ENCODE measurements at places on chromosomes 7 and 10. TPM values are rescaled to one million over a fixed set of nuclear protein-coding genes. Genes with fewer than 3 reads are reported as not detected.

GRCh38 chr10:124708922-124709520, 35.2 kb downstream of the FAM53B start:
- no peaks in the 10 kb centered on the region for H3K36me3 ChIP-seq
- DNase-seq = peak; percentile 44
- no peaks in the 10 kb centered on the region for H3K27me3 ChIP-seq
- H3K27ac ChIP-seq = no peak overlapping the region

GRCh38 chr10:99977916-99978315, 31.8 kb downstream of the DNMBP start:
- H3K36me3 ChIP-seq = no peaks in the 10 kb centered on the region
- H3K27ac ChIP-seq = peak overlapping the region; percentile 84
- H3K27me3 ChIP-seq = no peaks in the 10 kb centered on the region
- no peak overlapping the region for H3K4me3 ChIP-seq
- peak; percentile 29 for DNase-seq
- peaks cover 65% of the 10 kb centered on the region for H3K4me1 ChIP-seq

Gene ARMC3
- total RNA-seq = not detected

GRCh38 chr10:71124921-71125748, 87.2 kb upstream of the UNC5B start:
- no peak for DNase-seq
- H3K4me3 ChIP-seq = no peak overlapping the region
- H3K27ac ChIP-seq = no peak overlapping the region
- H3K27me3 ChIP-seq = no peaks in the 10 kb centered on the region
- peaks cover 14% of the 10 kb centered on the region for H3K4me1 ChIP-seq
- H3K36me3 ChIP-seq = no peaks in the 10 kb centered on the region

GRCh38 chr10:120607016-120607709, 150.1 kb downstream of the PLPP4 start:
- H3K4me3 ChIP-seq = no peak overlapping the region
- H3K27me3 ChIP-seq = no peaks in the 10 kb centered on the region
- no peaks in the 10 kb centered on the region for H3K36me3 ChIP-seq
- DNase-seq = no peak

DNA sequence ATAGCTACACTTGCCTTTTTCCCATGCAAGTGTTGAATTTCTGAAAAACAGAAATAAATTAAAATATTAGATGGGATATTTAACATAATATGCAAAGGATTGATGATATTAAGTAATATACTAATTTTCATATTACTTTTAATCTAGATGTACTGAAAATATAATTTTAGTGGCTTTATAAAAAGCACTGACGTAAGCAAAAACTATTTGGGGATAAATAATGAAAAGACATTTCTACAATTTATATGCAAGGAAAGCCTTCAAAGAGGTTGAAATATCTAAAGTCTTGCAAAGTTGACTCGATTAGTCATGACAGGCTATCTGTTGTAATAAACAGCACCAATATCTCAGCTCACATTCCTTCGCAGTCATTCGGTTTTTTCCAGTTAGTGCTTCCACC, 94.9 kb upstream of the ABCB5 start:
- no peak for DNase-seq
- H3K4me3 ChIP-seq = no peak overlapping the region
- peaks cover 3% of the 10 kb centered on the region for H3K27me3 ChIP-seq
- H3K27ac ChIP-seq = no peak overlapping the region
- H3K36me3 ChIP-seq = no peaks in the 10 kb centered on the region

Gene ARPC1A
- total RNA-seq = 167 TPM

- no peak overlapping the region for H3K27ac ChIP-seq
- peaks cover 4% of the 10 kb centered on the region for H3K4me1 ChIP-seq
- DNase-seq = no peak
These were observed 17.5 kb downstream of the GBF1 start for GRCh38 chr10:102262744-102263370.

- no peaks in the 10 kb centered on the region for H3K27me3 ChIP-seq
- H3K4me1 ChIP-seq = no peaks in the 10 kb centered on the region
- H3K27ac ChIP-seq = no peak overlapping the region
- no peaks in the 10 kb centered on the region for H3K36me3 ChIP-seq
- no peak overlapping the region for H3K4me3 ChIP-seq
These were observed 28.8 kb upstream of the DNAH11 start for GRCh38 chr7:21514062-21514461.

DNA sequence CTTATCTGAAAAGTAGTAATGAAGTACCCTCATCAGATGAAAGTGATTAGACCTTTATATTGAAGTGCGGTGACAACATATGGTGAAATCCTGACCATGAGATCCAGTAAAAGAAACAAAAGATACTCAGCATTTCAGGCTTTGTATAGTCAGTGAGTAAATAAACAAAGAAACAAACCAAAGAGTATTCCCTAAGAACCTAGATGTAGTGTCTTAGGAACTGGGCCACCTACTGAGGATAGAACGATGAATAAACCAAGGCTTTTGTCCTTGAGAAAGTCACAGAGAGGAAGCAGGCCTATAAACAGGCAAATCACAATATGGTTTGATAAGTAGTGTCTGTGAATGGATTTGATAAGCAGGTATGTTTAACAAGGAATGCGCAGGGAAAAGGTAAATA, 46.2 kb downstream of the ZNF277 start:
- H3K36me3 ChIP-seq = no peaks in the 10 kb centered on the region
- no peak overlapping the region for H3K27ac ChIP-seq
- no peaks in the 10 kb centered on the region for H3K27me3 ChIP-seq
- no peaks in the 10 kb centered on the region for H3K4me1 ChIP-seq
- DNase-seq = no peak

Gene IGF2BP3
- total RNA-seq = 75.3 TPM

- H3K27ac ChIP-seq = no peak overlapping the region
- no peaks in the 10 kb centered on the region for H3K4me1 ChIP-seq
- no peaks in the 10 kb centered on the region for H3K36me3 ChIP-seq
- no peak overlapping the region for H3K4me3 ChIP-seq
These were observed 37.8 kb downstream of the AOAH start for GRCh38 chr7:36686499-36686898.

GRCh38 chr10:97445357-97445721, 467 bp downstream of the EXOSC1 start:
- DNase-seq = no peak
- no peaks in the 10 kb centered on the region for H3K27me3 ChIP-seq

- no peaks in the 10 kb centered on the region for H3K4me1 ChIP-seq
- no peaks in the 10 kb centered on the region for H3K36me3 ChIP-seq
- H3K27ac ChIP-seq = no peak overlapping the region
- no peaks in the 10 kb centered on the region for H3K27me3 ChIP-seq
- H3K4me3 ChIP-seq = no peak overlapping the region
- DNase-seq = no peak
These were observed 105.6 kb upstream of the NRBF2 start for GRCh38 chr10:63027531-63027930.

Gene C10orf71
- not detected for total RNA-seq

DNA sequence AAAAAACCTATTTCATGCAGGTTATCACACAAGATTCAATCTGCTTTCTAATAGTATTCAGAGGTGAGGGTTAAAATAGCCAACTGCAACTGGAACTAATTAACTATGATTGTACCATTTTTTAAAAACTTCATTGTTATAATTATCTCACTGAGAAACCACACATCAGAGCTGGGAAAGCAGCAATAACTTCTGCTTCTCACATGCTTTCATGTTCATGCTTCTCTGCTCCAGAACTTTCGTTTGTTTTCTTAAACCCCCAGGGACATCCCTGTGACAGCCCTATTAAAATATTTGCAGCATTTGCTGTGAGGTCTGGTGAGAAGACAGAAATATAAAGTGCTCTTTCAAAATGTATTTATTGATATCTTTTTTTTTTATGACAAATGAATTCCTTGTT, 389.0 kb upstream of the SORCS1 start:
- no peak overlapping the region for H3K4me3 ChIP-seq
- no peaks in the 10 kb centered on the region for H3K4me1 ChIP-seq
- no peak overlapping the region for H3K27ac ChIP-seq
- H3K36me3 ChIP-seq = no peaks in the 10 kb centered on the region

GRCh38 chr7:128206017-128206746, 34.9 kb upstream of the LEP start:
- no peaks in the 10 kb centered on the region for H3K36me3 ChIP-seq
- no peak overlapping the region for H3K27ac ChIP-seq
- no peak overlapping the region for H3K4me3 ChIP-seq
- H3K4me1 ChIP-seq = no peaks in the 10 kb centered on the region
- H3K27me3 ChIP-seq = peaks cover 35% of the 10 kb centered on the region
- no peak for DNase-seq

GRCh38 chr7:129721068-129721467, 109.5 kb downstream of the NRF1 start:
- H3K36me3 ChIP-seq = peaks cover 33% of the 10 kb centered on the region
- H3K27ac ChIP-seq = no peak overlapping the region
- no peak for DNase-seq

DNA sequence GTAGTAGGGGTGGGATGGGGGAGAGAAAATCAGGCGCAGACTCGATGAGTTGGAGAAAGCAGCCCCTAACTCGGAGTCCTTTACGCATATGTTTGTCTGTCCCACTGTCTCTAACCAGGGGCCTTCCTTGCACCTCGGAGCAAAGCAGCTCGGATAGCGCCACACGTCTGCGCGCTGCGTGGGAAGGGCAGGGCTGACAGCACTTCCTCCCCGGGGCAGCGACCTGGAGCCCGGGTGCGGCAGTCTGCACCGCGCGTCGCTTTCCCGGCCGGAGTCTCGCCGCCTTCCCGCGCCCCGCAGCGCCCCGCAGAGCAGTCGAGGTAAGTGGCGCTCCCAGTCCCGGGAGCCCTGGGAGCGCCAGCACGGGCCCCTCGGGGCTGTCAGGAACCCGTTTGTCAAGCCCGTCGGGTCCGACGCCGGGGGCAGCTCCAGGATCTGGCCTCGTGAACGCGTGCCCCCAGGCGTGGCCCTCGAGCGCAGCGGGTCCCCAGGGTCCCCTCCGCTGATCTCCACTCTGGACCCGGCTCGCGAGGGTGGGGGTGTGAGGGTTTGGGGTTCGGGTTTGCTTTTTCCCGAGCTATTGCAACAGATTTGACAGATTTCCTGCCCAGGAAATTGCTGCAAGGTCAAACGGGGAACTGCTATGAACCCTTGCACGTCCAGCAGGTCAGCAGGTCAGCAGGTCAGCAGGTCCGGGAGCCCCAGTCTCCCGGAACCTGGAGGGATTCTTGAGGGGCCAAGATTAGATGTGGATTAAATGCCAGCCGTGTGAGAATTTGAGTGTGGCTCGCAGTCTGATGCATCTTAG, 597 bp downstream of the APBB1IP start:
- H3K27me3 ChIP-seq = peaks cover 61% of the 10 kb centered on the region
- H3K4me3 ChIP-seq = no peak overlapping the region
- H3K4me1 ChIP-seq = no peaks in the 10 kb centered on the region

Gene CPED1
- not detected for total RNA-seq

DNA sequence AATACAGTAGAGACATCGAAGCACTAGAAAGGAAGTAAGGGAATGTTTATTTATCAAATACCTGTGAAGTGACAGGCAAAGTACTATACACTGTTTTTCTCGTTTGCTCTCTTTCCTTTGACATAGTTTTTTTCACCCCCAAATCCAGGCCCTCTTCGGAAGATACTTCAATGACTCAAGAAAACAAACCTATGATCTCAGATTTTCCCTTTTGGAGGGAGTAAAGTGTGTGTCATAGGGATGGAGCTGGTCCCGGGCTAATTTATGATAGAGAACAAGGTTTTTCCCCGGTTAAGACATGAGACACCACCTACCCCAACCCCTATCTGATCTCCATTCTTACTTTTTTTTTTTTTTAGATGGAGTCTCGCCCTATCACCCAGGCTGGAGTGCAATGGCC, 61.7 kb downstream of the MAP3K8 start:
- no peaks in the 10 kb centered on the region for H3K36me3 ChIP-seq
- H3K27ac ChIP-seq = no peak overlapping the region
- H3K27me3 ChIP-seq = no peaks in the 10 kb centered on the region
- H3K4me1 ChIP-seq = no peaks in the 10 kb centered on the region

- no peaks in the 10 kb centered on the region for H3K27me3 ChIP-seq
- no peak for DNase-seq
- no peaks in the 10 kb centered on the region for H3K36me3 ChIP-seq
- H3K4me3 ChIP-seq = no peak overlapping the region
- no peak overlapping the region for H3K27ac ChIP-seq
These were observed 2.1 kb upstream of the PALD1 start for GRCh38 chr10:70476249-70477035.

DNA sequence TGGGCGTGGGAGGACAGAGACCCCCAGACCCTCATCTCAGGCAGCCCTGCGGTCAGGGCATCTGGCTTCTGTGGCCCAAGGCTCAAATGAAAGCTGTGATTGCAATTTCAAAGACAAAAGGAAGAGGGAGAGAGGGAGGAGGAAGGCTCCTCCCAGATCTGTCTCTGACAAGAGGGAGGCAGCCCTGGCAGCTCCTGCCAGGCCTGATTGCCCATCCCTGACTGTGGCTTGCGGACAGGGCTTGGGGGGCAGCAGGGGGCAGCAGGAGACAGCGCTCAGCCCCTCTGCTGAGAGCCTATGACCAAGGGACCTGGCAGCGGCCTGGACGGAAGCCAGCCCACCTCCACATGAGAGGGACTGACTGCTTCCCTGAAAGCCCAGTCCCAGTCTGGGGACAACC, 91.8 kb downstream of the PTPRN2 start:
- peak; percentile 15 for DNase-seq
- no peak overlapping the region for H3K27ac ChIP-seq
- H3K27me3 ChIP-seq = no peaks in the 10 kb centered on the region
- no peaks in the 10 kb centered on the region for H3K4me1 ChIP-seq
- no peak overlapping the region for H3K4me3 ChIP-seq

DNA sequence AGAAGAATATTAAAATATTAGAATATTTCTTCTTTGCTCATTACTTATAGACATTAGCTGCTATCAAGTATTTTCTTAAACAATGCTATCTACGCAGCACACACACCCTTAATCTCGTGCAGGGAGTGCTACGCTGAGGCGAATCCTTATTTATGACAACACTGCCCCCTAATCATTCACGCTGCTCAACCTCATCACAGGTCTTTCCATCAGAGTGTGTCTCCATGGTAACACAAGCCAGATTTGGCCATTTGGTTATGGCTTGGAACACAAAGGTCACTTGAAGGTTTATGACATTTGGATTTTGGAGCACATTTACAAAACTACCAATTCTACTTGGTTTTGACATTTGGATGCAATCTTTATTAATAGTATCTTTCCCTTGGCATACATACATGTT, 45.4 kb upstream of the MYO3A start:
- peaks cover 11% of the 10 kb centered on the region for H3K27me3 ChIP-seq
- H3K27ac ChIP-seq = no peak overlapping the region
- no peaks in the 10 kb centered on the region for H3K36me3 ChIP-seq
- no peaks in the 10 kb centered on the region for H3K4me1 ChIP-seq
- no peak for DNase-seq

Gene ARID5B
- total RNA-seq = 29.0 TPM

Gene LRMDA
- not detected for total RNA-seq

Gene POLR2J
- 60.9 TPM for total RNA-seq

All from A673 (cell line).